ENCODE measurements at places on chromosomes 13 and 19.

- DNase-seq = no peak
These were observed 208.3 kb upstream of the PCDH9 start for GRCh38 chr13:67438465-67438864.

GRCh38 chr13:35144166-35144890 lies 202.3 kb downstream of the NBEA start:
- no peak for DNase-seq

GRCh38 chr19:28454083-28454482 lies 758.9 kb downstream of the UQCRFS1 start:
- no peak for DNase-seq

DNA sequence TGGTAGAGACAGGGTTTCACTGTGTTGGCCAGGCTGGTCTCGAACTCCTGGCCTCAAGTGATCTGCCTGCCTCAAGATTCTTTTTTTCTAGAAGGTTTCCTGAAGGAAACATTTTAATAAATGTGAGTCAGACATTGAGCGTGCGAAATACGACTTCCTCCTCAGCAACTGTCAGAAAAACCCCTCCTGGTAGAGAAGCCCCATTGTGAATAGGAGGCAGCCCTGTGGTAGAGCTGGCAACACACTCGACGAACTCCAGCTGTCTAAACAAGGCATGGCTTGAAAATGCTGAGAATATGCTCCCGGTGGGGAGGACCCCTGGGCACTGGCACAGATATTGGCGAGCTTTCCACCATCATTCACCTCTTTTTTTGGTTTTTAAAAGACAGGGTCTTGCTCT lies 9.8 kb downstream of the ZNF333 start:
- DNase-seq = no peak

GRCh38 chr13:111131611-111132010 lies 16.5 kb downstream of the ARHGEF7 start:
- no peak for DNase-seq

DNA sequence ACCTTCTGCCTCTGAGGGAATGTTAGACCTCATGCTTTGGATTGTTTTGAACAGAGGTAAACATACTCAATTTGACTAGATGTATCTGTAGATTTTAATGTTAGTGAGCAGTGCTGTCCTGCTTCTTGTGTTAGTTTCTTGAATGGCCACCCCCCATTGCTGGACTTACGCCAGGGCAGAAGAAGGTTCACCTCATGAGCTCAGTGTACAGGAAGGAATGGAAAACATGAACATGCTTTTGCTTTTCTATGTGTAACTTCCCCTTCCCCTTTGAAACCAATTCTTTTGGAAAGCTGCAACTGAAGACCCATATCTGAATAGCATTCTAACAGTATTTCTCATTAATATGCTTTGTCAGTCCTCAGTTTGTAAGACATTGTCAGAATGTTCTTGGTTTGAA lies 32.3 kb downstream of the WASF3 start:
- DNase-seq = no peak

All from activated CD4-positive, alpha-beta T cell treated with anti-CD3 and anti-CD28 coated beads, Interleukin-2, Interleukin-4, amounts not matched to agents 100 ng/mL and 50 ng/mL, durations not matched to agents 16 hours and 8 hours (primary cell).